ENCODE measurements at places on chromosomes 2 and 18.

GRCh38 chr2:46471-47345 is at the start of gene FAM110C:
Gene FAM110C (minus strand): TSS chr2:46505. CDS start chr2:46385, 120 bp downstream.
- peaks cover 44% of the 10 kb centered on the region for H3K4me1 ChIP-seq
- H3K36me3 ChIP-seq = peaks cover 10% of the 10 kb centered on the region
- DNase-seq = peak; percentile 71

GRCh38 chr18:47100212-47100831 is 50.0 kb downstream of the HDHD2 start:
- peaks cover 16% of the 10 kb centered on the region for H3K4me1 ChIP-seq
- no peaks in the 10 kb centered on the region for H3K36me3 ChIP-seq
- H3K27me3 ChIP-seq = no peaks in the 10 kb centered on the region
- no peak overlapping the region for H3K27ac ChIP-seq
- H3K4me3 ChIP-seq = no peak overlapping the region
- peak; percentile 79 for DNase-seq

DNA sequence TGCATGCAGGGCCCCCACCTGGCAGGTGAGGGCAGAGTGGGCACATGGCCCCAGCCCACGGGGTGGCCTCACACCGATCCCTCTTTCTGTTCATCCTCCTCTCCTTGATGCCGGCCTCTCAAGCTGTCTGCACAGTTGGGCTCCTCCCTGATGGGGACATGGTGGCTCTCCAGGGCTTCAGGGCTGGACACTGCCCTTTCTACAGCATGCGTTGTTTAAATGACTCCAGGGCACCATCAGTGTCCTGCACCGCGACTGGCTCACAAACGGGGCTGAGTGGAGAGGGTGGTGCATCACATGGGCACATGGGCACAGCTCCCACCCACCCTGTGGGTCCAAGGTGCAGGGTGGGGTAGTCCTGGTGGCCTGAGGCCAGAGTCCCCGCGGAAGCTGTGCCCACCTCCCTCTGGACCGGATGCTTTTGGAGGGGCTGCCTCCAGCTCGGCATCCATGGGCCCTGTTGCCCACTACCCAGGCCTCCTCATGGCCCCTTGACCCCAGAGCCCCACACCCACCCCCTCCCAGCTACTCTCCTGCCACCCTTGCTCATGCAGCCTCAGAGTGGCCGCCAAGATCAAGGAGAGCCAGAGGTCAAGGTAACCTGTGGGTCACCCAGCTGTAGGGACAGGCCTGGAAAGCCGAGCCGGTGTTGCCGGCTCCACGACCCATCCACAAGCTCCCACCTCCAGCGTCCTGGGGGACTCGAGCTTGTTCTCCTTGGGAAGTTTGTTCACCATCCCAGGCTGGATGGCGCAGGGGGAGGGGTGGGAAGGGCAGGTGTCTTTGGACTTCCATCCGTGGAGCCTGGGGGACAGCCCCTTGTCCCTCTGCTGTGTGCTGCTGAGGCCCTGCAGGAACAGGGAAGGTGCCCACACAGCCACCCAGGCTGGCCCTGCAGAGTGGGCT is 12.3 kb upstream of the SNED1 start:
- H3K36me3 ChIP-seq = no peaks in the 10 kb centered on the region
- no peak overlapping the region for H3K4me3 ChIP-seq
- peaks cover 2% of the 10 kb centered on the region for H3K27me3 ChIP-seq

GRCh38 chr2:226772389-226773179 is 27.0 kb downstream of the IRS1 start:
- H3K4me1 ChIP-seq = peaks cover 24% of the 10 kb centered on the region
- peaks cover 46% of the 10 kb centered on the region for H3K36me3 ChIP-seq
- no peaks in the 10 kb centered on the region for H3K27me3 ChIP-seq
- H3K4me3 ChIP-seq = no peak overlapping the region

DNA sequence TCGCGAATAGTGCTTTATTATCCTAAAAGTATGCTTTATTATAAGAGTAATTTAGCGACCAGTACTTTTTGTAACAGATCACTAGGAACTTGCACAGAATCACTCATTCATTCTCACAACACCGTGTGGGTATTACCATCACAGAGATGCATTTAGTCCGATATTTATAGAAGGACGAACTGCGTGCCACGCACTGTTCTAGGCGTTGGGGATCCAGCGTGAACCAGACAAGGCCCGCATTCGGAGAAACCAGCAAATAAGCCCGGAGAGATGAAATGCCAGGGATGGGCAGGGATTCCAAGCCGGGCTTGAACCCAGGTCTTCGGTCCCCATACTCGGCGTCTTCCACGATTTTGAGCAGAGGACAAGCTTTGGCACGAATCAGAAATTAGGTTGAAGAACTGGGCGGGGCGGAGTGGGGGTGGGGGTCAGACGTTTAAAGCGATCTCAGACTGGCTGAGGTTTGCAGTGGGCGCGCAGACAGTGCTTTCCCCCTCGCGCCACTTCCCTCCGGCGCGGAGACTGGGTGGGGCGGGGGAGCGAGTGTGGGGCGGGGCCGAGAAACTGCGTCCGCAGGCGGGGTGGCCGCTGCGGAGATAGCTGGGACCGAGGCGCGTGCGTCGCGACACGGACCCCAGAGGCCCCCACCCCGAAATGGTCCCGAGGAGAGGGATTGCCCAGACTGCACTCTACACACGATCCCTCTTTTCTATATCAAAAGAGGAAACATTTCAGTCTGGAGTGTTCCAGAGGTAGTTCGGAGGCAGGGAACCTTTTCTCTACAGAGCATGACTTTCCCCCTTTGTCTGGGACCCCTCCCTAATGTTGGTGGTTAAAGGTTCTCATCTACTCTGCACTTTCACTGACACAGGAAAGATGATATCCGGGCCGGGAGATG is 1.1 kb upstream of the CXCR4 start:
- H3K36me3 ChIP-seq = peaks cover 5% of the 10 kb centered on the region
- H3K4me3 ChIP-seq = peak overlapping the region; percentile 85
- no peak overlapping the region for H3K27ac ChIP-seq
- peaks cover 71% of the 10 kb centered on the region for H3K27me3 ChIP-seq
- H3K4me1 ChIP-seq = peaks cover 39% of the 10 kb centered on the region

- H3K4me1 ChIP-seq = no peaks in the 10 kb centered on the region
- no peak for DNase-seq
- no peaks in the 10 kb centered on the region for H3K36me3 ChIP-seq
Observed at GRCh38 chr18:66571845-66572244, 32.0 kb downstream of the CDH19 start.

Data from WTC11 (cell line).